ENCODE measurements at places on chromosomes 6 and 20.

DNA sequence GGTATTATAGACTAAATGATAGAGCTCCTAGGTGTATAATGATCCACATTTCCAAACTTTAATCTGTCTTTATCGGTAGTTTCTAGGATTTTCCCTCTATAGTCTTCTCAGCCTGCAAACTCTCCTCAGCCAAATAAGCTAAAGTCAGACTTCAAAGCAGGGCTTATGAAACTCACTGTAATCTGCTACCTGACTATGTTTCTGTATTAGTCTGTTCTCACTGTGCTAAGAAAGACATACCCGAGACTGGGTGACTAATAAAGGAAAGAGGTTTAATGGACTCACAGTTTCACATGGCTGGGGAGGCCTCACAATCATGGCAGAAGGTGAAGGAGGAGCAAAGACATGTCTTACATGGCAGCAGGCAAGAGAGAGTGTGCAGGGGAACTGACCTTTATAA lies 928.7 kb upstream of the ADGRB3 start:
- no peak for DNase-seq

DNA sequence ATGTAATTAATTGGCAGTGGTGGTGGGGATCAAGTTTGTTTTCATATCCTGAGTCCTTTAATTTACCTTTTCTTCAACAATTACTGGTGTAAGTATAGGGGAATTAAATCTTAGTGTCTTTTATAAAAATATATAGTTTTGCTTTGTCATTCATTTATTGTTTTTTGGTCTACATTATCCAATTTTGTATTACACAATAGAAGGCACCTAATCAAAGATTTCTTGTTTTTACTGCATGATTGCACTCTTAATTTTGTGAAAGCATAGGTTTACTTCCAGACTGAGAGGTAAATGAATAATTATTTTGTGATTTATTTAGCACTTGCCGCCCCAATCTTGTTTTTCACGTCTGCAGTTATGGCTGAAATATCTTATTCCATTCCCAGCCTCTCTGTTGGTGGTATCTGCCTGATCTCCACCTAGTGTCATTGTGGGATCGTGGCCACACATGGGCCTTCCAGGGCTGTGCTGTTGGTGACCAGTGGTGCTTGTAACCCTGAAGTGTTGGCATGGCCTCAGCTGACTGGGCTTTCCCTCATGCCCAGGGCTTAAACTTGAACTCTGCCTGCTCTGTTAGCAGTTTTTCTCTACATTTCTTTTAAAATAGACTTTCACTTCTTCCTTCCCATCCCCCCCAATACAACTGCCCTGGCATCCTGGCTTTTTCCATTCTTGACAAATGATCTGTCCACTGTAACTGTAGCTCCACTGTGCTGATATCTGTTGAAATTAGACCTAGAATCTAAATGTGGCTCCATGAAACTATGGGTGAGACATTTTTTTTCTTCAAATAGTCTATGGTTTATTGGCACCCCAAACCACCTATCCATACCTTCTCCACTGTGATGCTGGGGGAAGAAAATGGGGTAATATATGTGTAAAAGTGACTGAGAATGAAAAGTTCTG lies 24.8 kb downstream of the E2F3 start:
- DNase-seq, result no peak

GRCh38 chr6:16949716-16950115 lies 152.1 kb upstream of the STMND1 start:
- no peak for DNase-seq

DNA sequence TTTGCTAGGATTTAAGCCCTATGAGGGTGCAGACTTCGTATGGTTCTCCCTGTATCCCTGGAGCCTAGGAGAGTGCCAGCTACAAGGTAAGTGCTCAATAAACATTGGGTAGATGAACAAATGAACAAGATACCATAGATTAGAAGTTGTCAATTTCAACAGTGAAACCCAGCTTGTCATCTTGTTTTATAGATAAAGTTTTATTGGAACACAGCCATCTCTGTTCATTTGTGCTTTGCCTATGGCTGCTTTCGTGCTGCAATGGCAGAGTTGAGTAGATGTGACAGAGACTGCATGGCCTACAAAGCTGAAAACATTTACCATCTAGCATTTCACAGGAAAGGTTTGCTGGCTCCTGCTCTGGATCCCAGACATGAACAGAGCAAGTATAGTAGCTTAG lies 5.6 kb downstream of the DAAM2 start:
- no peak for DNase-seq

- peak; percentile 77 for DNase-seq
These were observed 198.7 kb downstream of the RIMS1 start for GRCh38 chr6:72084992-72085569.

DNA sequence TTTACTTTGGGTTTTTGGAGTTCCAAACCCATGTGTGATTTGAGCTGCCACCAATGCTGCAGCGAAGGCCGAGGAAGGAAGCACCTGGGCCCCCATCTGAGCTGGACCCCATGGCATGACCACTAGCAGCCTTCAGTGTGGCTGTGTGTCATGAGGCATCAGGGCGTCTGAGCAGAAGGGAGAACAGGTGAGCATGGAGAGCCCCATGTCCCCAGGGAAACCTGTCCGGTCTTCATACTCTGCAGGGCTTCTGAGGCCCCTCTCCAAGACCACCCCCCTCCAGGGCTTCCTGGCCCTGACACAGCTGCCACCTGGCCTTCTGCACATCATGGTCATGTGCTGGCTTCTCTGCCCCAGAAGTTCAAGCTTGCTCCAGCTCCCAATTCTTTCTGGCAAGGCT lies 169.1 kb upstream of the CST7 start:
- no peak for DNase-seq

DNA sequence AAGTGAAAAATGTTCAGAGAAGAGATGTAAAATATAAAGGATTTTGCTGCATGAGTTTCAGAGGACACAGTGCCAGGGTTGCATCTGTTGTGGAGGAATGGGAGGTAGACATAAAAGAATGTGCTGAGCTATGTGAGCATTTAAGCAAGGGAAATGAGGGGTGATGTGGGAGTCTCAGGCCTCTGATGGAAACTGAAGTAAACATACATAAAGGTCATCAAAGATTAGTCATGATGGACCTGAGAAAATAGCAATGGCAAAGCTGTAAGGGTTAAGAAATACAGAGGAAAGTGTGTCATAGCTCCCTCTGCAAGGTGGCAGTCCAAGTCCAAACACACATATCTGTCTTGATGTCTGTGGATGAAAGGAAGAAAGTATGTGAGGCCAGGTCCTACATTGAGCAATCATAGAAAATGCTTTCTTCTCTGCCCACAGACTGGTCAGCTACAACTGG lies 306.6 kb upstream of the ECI2 start:
- DNase-seq, result no peak

- no peak for DNase-seq
These were observed 1.9 kb upstream of the AFDN start for GRCh38 chr6:167824591-167825331.

DNA sequence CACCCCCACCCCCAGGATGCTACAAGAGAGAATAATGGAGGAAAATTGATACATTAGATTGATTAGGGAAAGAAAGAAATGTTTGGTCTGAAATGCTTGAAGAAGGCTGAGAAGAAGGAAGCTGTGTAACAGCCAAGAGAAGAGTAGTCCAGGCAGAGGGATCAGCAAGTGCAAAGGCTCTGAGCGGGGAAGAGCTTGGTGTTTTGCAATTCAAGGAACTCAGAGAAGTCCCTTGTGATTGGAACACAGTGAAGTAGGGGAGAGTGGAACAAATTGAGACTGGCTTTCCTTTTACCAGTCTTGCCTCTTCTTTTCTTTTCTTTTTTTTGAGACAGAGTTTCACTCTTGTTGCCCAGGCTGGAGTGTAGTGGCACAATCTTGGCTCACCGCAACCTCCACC lies 76.6 kb upstream of the CHD6 start:
- DNase-seq, result no peak

DNA sequence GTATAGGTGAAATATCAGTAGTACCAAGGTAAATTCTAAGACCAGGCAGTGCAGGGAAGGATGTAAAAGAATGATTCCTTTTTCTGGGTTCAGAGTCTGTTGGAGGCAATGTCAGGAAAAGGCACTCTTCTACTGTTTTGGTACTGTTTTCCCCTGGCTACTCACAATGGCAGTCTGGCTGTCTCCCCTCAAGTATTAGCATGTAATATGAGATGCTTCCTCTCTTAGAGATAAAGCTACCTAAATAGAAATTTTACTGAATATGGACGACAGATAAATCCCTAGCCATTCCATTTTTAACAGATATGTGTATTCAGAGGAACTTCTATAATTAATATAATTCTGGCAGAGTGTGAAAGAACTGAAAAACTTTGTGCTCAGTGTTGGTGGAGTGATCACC lies 3.5 kb downstream of the RNF8 start:
- peak; percentile 58 for DNase-seq

- peak; percentile 82 for DNase-seq
These were observed 20.4 kb downstream of the HLA-G start for GRCh38 chr6:29847871-29848630.

- no peak for DNase-seq
These were observed 27.3 kb downstream of the FAM229B start for GRCh38 chr6:112114577-112115223.

DNA sequence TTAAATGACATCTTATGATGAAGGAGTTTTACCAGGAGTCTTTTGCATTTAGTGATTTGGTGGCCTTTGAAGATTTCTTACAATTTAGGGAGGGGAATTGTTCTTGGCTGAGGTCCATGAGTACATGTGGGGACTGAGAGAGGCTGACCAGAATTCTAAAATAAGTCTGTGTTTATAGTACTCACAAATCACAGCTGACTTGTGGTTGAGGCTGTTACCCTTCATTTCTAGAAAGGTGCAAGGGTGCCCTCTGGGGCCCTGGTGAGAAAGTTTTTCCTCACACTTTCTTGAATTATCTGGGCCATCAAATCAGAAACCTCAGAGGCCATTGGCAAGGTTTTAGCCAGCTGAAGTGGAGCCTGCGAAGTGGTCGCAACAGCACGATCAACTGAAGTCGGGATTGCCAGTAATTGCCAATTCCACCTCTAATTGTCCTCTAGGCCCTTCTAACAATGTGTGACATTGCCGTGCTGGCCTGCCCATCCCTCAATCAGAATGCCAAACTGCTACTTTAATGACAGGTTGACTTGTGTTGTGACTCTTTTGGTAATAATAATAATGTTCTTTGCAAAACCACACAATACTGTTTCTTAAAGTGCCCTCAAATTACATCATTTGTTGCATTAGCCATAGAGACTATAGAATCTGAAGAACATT lies 221.6 kb downstream of the OGFRL1 start:
- DNase-seq, result peak; percentile 63

DNA sequence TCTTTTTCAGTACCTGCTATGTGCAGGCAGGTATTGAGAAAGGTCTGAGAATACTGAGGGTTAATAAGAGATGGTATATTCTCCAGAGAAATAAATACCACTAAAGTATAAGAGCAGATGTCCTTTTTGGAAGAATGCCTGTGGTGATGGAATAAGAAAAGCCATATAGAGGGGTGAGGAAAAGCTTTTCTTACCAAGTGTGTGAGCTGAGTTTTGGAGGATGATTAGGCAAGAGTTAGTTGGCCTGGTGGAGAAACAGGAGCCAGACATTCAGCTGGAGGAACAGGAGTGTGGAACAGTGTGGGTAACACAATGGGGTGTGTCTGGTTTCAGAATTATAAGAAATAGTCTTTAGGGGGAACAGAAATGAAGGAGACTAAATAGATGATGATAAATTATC lies 19.9 kb downstream of the ZNF451 start:
- DNase-seq, result no peak

DNA sequence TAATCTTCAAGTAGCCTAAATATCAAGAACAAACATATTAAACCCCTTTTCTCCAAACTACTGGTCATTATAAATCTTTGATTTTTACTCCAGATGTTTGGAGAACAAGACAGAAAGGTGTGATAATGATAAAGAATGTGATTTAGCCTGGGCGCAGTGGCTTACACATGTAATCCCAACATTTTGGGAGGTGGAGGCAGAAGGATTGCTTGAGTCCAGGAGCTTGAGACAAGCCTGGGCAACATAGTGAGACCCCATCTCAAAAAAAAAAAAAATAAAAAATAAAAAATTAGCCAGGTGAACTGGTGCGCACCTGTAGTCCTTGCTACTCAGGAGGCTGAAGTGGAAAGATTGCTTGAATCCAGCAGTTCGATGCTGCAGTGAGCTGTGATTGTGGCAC lies 35.1 kb upstream of the FUCA2 start:
- no peak for DNase-seq

- DNase-seq, result no peak
These were observed 189.0 kb downstream of the UST start for GRCh38 chr6:148935705-148936435.

GRCh38 chr6:141783585-141783984 lies 349.1 kb upstream of the GJE1 start:
- DNase-seq, result no peak

GRCh38 chr6:144119376-144119775 lies 24.0 kb upstream of the SF3B5 start:
- DNase-seq, result no peak

DNA sequence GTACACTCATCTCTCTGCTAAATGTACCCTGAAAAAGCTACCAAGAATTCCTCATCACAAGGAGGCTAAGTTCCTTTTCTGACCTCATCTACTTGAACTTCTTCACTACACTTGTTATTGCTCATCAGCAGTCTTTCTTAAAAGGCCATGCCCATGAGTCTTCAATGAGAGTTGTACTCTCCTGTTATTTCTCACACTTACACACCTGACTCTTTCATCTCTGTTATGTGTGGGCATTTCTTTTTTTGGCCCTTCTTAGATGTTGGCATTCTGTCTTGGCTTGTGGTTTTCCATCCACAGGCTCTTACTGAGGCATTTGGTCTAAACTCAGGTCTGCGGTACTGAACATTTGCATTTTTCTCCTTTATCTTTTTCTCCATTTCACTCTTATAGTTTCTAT lies 10.7 kb upstream of the SLC17A1 start:
- no peak for DNase-seq

- DNase-seq, result no peak
These were observed 682.1 kb upstream of the MAP3K7 start for GRCh38 chr6:91268941-91269340.

- no peak for DNase-seq
These were observed 107.1 kb downstream of the TMEM170B start for GRCh38 chr6:11644601-11645000.

DNA sequence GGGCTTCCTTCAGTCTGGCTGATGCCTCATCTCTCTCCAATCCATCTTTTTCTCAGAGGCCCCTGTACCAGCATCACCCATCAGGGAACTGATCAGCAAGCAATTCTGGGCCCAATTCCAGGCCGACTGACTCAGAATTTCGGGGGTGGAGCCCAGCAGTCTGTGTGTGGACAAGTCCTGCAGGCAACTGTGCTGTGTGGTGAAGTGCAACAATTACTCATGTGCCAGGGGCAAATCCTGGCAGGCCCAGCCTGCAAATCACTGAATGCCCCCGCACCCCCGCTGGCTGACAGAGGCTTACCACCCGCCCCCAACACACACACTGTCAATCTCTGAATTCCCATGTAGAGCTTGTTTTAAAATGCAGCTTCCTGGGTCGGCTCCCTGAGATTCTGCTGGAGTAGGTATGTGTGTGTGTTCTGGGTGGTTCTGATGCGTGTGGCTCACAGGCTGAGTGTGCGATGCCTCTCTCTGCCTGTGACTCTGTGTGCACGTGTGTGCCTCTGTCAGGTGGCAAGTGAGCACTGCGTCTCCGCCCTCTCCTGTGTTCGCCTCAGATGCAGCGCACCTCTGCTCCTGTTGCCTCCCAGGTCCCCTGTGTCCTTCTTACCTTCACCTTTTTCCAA lies 45.4 kb downstream of the SSR1 start:
- no peak for DNase-seq
